Activated CD4-positive, CD25-positive, alpha-beta regulatory T cell (primary cell): ENCODE measurements at places on chromosomes 16 and 17.

- no peak for DNase-seq
Measured at GRCh38 chr17:38536661-38537060, 69.1 kb downstream of the SRCIN1 start.

- DNase-seq: no peak
Measured at GRCh38 chr17:73801455-73802100, 157.3 kb upstream of the SDK2 start.

GRCh38 chr17:58273453-58274104, 7.2 kb downstream of the MPO start:
- no peak for DNase-seq

- no peak for DNase-seq
Measured at GRCh38 chr17:5297245-5297644, 15.2 kb downstream of the RABEP1 start.

DNA sequence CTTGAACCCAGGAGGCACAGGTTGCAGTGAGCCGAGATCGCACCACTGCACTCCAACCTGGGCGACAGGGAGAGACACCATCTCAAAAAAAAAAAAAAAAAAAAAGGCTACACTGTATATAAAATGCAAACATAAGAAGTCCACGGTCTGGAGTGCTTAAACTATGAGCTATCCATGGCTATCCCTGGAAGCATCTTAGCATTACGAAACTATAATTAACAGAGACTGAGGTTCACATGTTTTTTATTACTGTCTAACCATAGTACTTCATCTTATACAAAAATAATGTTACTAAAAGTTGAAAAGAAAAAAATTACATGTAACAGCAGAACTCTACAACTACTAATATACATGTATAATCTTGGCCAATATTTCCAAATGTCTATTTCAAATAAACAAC, 32.8 kb downstream of the HELZ start:
- no peak for DNase-seq

- DNase-seq: no peak
Measured at GRCh38 chr16:56985962-56986360, 3.4 kb upstream of the NLRC5 start.

GRCh38 chr16:27756206-27756970, 206.4 kb downstream of the KATNIP start:
- no peak for DNase-seq

GRCh38 chr17:66689221-66689620, 145.7 kb upstream of the CACNG5 start:
- DNase-seq: no peak

GRCh38 chr16:87681981-87682570, 79.8 kb downstream of the JPH3 start:
- DNase-seq: no peak

GRCh38 chr17:80191192-80191591, 21.4 kb downstream of the CARD14 start:
- DNase-seq: no peak

- DNase-seq: no peak
Measured at GRCh38 chr17:41298458-41299135, 4.1 kb downstream of the KRTAP29-1 start.

- no peak for DNase-seq
Measured at GRCh38 chr17:71409712-71410111, 711.1 kb upstream of the SOX9 start.

DNA sequence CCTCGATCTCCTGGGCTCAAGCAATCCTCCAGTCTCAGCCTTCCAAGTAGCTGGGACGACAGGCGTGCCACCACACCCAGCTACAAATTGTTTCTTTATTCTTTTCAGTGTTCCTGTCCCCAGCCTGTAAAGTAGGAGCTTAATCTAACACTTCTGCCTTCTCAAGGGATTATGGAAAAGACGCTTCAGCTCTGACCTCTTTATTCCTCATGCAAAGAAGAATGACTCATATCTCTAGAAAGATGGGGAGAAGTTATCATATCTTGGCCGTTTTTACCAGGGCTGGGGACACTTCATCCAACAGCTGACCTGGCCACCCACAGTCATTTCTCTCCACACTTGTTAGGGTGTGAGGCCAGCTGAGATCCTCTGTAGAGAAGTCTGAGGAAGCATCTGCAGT, 172.6 kb downstream of the HAPSTR1 start:
- no peak for DNase-seq

DNA sequence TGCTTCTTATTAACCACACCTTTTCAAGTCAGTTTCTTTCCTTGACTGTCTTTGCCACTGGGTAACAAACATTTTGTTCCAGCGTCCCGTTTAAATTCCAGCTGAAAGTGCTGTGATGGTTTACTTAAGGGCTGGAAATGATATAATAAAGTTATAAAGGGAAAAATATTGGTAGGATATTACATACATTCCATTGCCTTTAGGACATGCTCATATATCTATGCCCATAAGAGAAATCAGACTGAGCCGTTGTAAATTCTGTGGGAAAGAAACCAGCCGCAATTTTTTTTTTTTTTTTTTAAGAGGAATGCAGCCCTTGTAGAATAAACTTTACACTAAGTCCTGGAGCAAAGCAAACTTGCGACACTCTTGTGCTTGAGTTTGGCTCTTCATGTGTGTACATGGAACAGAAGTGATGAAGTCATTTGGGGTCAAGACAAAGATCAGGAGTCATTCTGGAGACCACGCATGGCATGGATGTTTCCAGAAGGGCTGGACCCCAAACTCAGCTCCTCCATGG, 210.9 kb downstream of the XYLT1 start:
- no peak for DNase-seq

DNA sequence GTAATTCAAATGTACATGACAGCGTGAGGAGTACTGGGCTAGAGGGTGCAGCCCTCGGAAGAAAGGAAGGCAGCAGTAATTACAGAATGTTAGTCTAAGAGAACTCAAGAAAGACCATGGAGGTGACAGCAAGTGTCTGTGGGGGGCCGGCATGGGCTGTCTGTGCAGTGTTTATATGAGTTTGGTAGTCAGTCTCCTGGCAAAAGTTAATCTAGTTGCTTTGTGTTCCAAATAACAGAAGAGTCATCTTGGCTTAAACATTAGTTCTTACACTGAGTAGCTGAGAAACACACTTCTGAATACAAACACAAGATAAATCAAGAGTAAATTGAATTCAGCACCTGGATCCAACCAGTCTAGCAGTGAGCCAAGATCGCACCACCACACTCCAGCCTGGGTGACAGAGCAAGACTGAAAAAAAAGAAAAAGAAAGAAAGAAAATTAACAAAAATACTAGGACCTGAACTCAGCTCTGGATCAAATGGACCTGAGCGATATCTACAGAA, 189.3 kb upstream of the COX10 start:
- DNase-seq: no peak

- no peak for DNase-seq
Measured at GRCh38 chr17:1095853-1096173, 84.0 kb downstream of the ABR start.
